ENCODE measurements at places on chromosomes 11 and 22.

DNA sequence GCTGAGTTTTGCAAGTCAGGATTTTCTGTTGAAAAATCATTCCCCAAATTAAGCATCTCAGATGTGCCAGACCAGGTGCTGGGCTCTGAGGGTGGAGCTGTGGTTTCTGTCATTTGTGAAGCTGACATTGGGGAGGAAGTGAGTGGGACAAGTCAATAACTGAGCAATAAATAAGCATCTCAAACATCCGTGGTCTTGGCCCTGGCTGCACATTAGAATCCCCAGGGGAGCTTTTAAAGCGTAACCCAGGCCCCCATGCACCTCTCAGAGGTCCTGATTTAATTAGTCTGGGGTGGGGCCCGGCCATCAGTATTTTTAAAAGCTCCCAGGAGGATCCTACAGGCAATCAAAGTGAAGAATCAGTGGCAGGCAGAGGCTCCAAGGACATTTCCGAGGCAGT, 420.0 kb downstream of the MN1 start:
- DNase-seq: no peak

GRCh38 chr22:30452861-30453260, 19.0 kb downstream of the SEC14L3 start:
- DNase-seq: no peak

DNA sequence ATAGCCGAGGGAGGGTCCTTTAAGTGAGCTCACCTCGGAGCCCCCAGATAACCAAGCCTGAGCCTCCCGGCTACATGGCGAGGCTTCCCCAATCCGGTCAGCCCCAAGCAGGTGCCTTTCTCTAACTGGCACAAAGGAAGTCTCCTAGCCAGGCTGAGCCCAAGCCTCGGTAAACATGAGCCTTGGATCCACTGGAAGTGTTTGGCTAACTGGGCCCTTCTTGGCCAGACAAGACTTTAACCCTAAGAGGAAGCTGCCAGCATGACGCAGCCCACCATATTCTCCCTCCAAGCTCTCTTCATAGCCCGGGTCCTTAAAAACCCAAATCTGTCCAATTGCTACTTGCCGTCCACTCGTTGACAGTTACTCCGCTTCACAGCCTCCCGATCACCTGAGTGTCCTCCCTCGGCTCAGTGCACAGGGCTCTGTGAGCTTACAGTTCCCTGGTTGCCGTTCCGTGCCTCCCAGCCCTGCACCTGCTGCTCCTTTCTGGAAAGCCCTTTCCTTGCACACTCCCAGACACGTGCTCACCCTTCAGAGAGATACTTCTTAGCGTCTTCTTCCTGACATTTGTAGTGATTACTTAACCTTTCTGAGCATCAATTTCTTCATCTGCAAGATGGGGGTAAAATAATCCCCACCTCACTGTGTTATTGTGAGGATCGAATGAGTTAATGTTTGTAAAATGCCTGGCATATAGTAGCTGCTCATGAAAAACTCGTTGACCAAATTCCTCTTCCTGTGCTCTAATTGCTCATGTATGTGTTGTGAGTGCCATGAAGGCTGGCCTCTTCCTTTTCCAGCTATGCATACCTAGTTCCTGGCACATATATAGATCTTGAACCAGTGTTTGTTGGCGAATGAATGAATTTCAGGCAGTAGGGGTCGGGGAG, 25.6 kb downstream of the TXN2 start:
- no peak for DNase-seq

- DNase-seq: no peak
These were observed 291.8 kb downstream of the AASDHPPT start for GRCh38 chr11:106369224-106369623.

DNA sequence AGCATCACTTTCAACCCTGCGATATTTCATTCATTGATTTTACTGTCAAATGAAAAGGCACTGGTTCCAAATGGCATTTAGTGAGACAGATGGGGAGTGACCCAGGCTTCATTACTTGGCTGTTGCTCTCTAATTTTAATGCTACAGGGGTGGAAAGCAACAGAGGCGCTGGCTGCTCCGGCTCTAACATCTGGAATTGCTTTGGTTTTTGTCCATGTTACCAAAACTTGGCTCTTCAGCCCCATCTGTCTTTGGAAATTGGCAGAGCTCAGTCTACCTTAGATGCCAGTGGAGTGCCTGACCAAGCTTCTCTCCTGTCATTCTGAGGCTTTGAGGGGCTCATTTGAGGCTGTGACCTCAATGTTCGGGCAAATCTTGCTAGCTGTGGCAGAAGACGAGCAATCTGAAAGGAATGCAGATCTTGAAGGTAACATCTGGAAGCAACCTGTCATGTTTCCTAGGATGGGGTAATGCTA, 409.5 kb upstream of the SYN3 start:
- DNase-seq: no peak

DNA sequence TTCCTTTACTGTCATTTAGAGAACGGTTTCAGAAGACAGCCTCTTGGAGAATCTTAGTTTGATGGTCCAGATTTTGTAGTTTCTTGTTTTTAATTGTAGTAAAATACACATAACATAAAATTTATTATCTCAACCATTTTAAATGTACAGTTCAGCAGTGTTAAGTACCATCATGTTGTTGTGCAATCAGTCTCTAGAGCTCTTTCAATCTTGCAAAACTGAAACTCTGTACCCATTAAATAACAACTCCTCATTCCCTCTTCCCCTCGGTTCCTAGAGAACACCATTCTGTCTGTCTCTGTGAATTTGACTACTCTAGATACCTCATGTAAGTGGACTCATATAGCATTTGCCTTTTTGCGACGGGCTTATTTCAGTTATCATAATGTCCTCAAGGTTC, 69.8 kb downstream of the GRIK4 start:
- no peak for DNase-seq

DNA sequence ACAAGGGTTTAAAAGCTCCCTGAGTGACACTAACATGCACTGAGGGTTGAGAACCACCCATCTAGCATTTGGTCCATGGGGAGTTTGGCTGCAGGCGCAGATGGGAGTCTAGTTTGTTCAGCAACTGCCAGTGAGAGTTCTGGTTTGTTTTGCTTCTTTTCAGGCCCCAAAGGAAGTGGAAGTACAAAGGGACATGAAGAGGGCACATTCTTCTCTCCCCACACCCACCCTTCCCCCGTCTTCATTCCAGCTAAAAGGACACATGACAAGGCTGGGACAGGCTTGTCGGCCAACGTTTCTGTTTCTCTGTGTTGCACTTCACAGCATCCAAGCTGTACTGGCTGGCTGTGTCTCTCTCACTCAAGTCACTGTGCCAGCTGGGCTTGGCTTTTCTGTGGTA, 8.2 kb upstream of the ENDOD1 start:
- DNase-seq: peak; percentile 30

- no peak for DNase-seq
These were observed 201.2 kb downstream of the NAV2 start for GRCh38 chr11:19913893-19914249.

GRCh38 chr11:86706338-86707131, 34.1 kb upstream of the ME3 start:
- no peak for DNase-seq

DNA sequence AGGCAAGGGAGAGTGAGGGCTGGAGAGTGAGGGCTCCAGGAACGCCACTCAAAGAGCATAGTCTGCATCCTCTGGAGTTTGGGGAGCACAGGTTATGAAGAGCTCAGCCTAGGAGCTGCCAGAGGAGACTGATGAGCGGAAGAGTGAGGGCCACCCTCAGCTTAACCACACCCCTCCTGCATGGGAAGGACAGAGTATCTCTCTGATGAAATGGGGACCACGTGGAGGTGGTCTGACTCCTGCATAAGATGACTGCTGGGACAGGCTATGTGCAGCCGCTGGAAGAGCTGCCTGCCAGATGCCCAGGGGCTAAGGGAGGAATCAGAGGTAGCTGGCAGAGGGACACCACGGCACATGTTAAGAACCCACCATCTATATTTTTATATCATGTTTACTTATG, 162.9 kb upstream of the POU2AF2 start:
- DNase-seq: no peak

DNA sequence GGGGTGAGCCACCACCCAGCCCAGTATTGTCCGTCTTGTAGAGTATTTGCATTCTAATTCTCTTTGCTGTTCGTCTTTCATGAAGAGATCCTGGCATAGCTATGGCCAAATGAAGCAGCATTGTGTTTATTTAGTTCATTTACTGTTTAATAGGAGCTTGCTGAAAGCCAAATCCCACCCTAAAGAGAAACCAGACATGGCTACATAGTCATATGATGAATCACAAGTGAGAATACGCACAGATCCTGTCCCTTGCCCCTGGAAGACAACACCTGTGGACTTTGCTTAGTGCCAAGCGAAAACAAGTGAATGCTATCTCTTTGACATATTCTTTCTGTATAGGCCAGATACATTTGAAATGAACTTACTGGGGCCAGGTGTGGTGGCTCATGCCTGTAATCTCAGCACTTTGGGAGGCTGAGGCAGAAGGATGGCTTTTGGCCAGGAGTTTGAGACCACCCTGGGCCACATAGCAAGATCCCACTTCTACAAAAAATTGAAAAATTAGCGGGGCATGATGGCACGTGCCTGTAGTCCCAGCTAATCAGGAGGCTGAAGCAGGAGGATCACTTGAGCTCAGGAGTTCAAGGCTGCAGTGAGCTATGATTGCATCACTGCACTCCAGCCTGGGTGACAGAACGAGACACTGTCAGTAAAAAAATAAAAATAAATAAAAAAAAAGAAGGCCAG, 5.1 kb upstream of the ARFGAP3 start:
- no peak for DNase-seq

DNA sequence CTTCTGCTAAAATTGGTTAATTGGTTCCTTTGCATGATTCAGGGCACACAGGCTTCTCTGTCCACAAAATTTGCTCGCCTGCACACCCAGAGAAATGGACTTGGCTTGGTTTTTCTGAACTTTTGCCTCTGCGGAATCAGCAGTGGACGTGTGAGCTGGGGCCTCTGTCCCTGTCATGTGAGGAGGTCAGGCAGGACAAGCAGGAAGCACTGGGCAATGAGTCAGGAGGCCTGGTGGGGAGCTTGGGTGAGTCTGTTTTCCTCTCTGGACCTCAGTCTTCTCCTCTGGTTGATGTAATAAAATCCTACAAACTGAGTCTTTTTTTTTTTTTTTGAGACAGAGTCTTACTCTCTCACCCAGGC, 10.4 kb upstream of the CELSR1 start:
- DNase-seq: no peak

GRCh38 chr11:2378527-2379210, 1.6 kb downstream of the CD81 start:
- no peak for DNase-seq

GRCh38 chr11:127037001-127037400, 36.4 kb upstream of the KIRREL3 start:
- DNase-seq: no peak

GRCh38 chr11:2794046-2794967, 91.3 kb downstream of the CDKN1C start:
- no peak for DNase-seq

DNA sequence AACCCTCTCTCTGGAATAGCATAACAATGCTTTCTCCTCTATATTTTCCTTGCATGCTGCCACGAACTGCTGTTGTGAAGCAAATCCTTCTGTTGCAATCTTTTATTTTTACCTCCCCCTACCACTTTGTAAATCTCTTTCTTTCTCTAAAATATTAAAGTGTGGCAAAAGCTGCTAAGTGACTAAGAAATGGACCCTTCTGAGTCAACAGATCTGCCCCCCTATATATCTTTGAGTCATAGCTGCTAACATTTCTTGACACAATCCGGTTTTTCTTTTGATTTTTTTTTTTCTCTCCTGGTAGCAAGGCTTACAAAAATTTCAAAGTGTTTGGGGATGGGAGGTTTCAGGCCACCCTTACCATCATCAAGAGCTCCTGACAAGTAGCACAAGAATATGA, 39.0 kb upstream of the KIRREL3 start:
- DNase-seq: no peak

GRCh38 chr11:77322926-77323590, 21.6 kb upstream of the GDPD4 start:
- no peak for DNase-seq

- no peak for DNase-seq
These were observed 961 bp downstream of the SUSD2 start for GRCh38 chr22:24181996-24182899.

DNA sequence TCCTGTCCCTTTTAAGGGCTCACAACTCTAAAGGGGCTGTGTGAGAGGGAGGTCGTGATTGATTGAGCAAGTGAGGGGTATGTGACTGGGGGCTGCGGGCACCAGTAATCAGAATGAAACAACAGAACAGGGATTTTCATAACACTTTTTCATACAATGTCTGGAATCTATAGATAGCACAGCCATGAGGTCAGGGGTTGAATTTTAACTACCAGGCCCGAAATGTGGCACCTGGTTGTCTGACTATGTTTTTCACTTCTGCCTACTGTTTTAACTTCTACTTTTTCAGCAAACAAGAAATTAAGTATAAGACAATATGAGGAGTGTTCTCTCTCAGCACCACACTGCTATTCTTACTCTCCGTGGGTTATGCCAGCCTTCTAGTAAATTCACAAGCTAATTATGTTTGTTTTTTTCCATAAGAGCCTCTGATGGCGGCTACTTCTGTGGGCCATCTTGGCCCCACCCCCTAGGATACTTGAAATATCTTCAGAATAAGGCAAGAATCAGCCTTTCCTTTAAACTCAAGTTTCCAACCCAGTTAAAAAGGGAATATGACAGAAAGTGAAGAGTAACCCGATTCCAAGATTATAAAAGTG, 552.8 kb upstream of the CHORDC1 start:
- no peak for DNase-seq

- no peak for DNase-seq
These were observed 1.7 kb downstream of the PTPN5 start for GRCh38 chr11:18789942-18790341.

DNA sequence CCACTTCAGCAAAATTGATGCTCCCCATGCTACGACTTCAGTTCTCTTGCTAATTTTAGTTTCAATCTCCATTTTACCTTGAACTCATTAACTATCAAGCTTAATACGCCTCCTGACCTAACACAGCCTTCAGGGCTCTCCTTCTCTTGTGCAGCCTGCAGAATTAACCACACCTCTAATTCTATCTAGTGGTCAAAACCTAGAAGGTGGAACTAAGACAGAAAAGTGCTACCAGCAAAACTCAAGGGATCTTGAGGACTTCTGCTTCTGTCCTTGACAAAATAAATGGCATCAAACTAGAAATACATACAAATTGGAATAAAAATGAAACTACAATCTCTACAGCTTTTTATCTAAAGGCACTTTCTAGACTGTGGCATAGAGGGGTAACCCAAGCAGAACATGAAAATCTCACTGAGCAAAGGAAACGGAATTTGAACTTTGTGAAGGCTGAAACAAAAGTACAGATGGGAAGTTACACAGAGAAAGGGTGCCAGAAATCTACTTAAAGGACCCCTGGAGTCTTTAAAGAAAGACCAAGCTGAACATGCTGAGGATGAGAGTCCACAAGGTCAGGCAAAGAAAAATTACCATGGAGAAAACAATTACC, 10.7 kb downstream of the CWF19L2 start:
- DNase-seq: no peak

- no peak for DNase-seq
These were observed 384.4 kb upstream of the DDI1 start for GRCh38 chr11:103652013-103652412.
